ENCODE measurements at places on chromosomes 11 and 22.

DNA sequence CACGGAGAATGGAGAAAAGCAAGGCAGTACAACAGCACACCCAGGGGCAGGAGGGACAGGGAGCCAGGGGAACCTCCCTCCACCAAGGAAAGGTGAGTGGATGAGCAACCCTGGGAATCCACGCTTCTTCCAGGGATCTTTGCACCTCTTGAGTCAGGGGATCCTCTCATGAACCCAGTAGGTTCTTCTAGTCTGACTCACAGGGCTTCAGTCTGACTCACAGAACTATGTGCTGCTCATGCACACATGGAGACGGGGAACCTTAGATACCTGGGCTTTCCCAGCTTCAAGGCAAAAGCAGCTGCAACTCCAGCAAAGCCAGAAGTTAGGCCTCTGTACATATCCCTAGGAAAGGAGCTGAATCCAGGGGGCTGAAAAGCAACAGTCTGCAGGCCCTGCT is 1021.4 kb upstream of the TENM4 start:
- no peak for DNase-seq

- no peak for DNase-seq
Observed at GRCh38 chr11:109894242-109894641, 198.9 kb upstream of the ZC3H12C start.

DNA sequence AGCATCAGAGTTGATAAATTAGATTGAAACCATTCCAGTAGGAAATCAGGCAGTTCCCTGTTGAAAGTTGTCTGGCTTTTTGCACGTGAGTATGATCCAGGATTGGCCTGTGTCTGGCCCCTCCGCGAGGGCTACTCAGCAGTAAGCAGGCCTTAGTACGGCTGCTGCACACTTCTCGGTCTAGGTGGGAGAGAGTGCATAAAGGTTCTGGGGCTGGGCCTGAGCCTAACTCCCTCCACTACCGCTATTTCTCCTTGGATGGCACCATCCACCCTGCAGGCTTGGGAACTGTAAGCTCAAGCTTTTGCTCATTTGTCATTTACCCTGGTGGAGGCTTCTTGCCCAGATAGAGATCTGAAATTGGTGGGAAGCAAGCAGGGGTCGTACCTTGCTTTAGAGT is 22.0 kb downstream of the TUB start:
- DNase-seq: no peak

DNA sequence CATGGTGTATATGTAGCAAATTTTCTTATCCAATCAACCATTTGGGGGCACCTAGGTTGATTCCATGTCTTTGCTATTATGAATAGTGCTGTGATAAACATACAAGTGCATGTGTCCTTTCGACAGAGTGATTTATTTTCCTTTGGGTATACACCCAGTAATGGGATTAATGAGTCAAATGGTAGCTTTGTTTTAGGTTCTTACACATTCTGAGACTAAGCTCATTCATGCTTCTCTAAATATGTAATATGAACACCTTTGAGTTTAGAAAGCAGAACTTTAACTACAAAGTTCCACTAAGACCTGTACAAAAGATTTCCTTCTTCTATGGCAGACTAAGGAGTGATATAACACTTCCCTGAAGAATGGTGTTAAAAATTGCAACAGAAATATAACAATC is 627.0 kb downstream of the KCNA4 start:
- DNase-seq: no peak
